ENCODE measurements at places on chromosomes 2 and 18.

GRCh38 chr2:183375821-183376220, 251.6 kb downstream of the NUP35 start:
- DNase-seq, result no peak

DNA sequence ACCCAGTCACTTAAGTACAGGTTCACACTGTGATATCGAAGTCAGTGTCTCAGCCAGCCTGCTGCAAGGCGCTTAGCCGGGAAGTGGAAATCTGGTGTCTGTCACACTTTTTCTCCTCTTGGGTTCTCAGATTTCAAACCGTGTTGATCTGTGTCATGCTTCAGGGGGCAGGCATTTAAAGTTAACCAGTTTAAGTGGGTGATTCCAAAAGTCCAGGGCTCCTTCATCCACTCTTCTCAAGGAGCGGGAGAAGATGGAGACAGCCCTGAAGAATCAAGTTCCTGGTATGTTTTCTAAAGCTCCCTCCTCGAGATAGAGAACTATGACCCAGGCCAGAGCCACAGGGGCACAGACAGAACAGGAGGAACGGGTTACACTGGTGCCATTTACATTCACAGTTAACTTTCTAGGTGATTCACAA, 331.7 kb downstream of the GBX2 start:
- DNase-seq, result no peak

GRCh38 chr2:234957834-234958135, 6.0 kb downstream of the SH3BP4 start:
- DNase-seq, result no peak

GRCh38 chr2:161173541-161174194, 13.4 kb downstream of the TANK start:
- DNase-seq, result no peak

- DNase-seq, result no peak
Observed at GRCh38 chr2:234240917-234241316, 190.4 kb downstream of the SPP2 start.

DNA sequence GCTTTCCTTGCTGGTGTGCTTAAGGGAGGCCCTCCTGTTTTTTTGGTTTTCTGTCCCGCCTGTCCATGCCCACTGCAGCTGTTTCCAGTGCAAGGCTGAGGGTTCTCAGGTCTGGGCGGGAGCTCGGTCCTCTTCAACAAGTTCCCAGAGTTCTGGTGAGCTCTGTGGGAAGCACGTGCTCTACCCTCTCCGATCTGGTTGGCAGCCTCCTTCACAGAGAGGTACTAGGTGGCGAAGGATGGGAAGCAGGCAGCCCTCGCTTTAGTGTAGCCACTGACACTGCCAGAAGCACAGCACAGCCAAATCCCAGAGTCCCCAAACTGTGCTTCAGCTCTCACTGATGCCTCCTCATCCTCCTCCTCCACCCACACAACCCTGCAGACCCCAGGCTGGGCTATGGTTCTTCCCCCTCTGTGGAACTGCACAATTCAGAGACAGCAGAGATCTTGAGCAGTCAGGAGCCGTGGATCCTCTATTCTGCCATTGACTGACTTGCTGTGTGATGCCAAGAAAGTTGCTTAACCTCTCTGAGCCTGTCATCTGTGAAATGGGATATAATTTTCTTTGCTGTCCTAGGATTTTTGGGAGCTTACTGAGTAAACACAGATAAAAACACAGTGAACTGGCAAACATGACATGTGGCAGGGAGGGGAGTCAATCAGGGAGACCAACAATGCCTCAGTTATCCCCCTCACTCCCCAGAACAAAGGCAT, 157.3 kb downstream of the MSH2 start:
- no peak for DNase-seq

- DNase-seq, result no peak
Observed at GRCh38 chr2:134258684-134259388, 5.0 kb downstream of the MGAT5 start.
